ENCODE measurements at places on chromosomes 2 and 18. TPM values are rescaled to one million over a fixed set of nuclear protein-coding genes. Genes with fewer than 3 reads are reported as not detected.

The OXER1 gene
- total RNA-seq, result not detected

The UGT1A7 gene
- not detected for total RNA-seq

The SPDYA gene
- total RNA-seq, result not detected

The ATIC gene
- 43.6 TPM for total RNA-seq

The KRTCAP3 gene
- total RNA-seq, result not detected

The C18orf63 gene
- total RNA-seq, result not detected

The NMUR1 gene
- total RNA-seq, result not detected

The IL37 gene
- not detected for total RNA-seq

The CYP27A1 gene
- 15.8 TPM for total RNA-seq
